ENCODE measurements at places on chromosomes 12 and 14.

- no peak for DNase-seq
Measured at GRCh38 chr12:127107744-127108143, 1159.2 kb upstream of the TMEM132C start.

DNA sequence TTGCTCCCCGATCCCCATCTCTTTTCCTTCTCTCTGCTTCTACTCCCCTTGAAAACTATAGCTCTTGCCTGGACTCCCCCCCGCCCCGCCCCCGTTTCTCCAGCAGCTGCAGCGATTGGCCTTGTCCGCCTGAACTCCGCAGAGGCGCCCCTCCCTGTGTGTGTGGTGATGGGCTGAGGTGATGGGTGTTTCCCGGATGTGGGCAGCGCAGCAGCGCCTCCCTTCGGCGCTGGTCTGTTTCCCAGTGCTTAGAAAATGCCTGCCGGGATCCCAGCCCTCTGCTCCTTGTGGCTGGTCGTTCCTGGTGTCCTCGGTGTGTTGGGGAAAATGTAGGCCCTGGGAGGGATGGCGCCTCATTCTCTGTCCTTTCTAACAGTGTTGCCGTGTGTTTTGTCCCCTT lies 43.3 kb downstream of the GALNT8 start:
- DNase-seq, result no peak

DNA sequence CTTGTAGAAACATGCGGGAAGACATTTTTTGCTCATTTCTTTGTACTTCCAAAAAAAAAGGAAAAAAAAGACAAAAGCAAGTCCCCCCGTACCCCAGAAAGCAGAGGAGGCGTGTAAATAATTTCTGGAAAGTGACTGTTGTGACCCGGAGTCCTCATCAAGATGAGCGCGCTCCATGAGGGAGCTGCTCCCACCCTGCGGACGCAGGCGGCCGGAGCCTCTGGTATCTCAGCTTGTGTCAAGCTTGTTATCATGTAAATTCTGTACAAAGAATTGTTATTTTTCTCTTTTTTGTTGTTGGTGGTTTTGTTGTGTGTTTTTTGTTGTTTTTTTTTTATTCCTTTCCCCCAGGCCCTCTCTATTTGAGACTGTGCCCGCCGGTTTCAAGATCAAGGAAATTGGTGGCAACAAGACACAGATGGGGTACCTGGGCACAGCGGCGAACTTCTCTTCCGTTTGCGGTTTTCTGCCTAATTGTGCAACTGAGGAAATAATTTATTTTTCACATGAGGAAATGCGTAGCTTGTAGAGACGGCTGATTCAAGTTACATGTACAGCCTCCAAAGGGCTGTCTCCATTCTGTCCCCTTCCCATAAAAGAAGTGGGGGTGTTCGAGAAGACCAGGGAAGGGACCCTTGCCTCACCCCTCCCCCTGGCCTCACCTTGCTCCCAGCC lies 27.0 kb downstream of the HPD start:
- no peak for DNase-seq

- DNase-seq, result no peak
Measured at GRCh38 chr12:104048811-104049210, 1.2 kb downstream of the GLT8D2 start.

- no peak for DNase-seq
Measured at GRCh38 chr12:19138956-19139355, 9.4 kb downstream of the PLEKHA5 start.

GRCh38 chr12:51579321-51579850 lies 11.6 kb upstream of the SCN8A start:
- no peak for DNase-seq

DNA sequence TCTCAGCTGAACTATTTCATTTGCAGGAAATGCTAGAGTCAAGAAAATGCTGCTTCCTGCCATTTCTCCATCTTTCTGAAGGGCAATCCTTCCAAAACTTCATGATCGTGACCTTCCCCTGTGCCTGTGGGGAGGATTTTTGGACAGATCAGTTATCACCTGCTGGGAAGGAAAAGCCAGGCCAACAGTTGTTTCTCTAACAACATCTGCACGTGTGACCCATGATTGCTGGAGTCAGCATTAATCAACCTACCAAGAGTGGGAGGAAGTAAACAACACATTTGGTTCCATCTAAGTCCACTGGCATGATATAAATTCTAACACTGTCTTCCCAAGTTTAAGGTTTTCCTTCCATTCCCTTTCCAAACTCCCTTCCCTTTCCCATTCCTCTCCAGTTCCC lies 172.7 kb downstream of the APAF1 start:
- no peak for DNase-seq

- no peak for DNase-seq
Measured at GRCh38 chr14:88901189-88901588, 76.7 kb downstream of the TTC8 start.

DNA sequence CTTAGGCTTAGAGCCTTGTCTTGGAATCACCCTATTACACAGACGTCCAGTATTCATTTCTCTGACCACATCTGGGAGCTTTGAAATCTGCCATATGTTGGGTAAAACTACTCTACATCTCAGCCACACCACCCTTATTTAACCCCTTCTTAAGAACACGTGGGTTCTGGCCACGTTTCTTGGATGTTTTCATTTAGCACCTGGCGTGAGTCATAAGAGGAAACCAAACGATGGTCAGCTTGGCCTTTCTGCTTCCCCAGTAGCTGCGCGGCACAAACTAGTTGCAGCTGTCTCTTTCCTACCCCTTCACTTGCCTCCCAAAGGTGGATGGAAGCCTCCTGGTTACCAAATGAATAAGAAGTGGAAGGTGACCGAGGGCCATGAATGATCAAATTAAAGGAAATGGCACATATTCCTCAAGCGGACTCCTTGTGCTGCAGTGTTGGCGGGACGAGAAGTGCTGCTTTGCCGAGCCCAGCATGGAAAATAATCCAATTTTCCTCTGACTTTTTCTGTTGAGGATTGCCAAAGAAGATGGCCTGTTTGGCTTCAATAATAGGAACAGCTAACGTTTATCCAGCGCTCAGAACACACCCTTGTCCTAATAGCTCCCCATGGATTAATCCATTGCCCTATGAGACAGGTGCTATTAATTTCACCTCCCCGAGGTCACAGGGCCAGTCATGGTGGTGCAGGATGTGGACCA lies 154.1 kb downstream of the ZNF664 start:
- DNase-seq, result no peak

DNA sequence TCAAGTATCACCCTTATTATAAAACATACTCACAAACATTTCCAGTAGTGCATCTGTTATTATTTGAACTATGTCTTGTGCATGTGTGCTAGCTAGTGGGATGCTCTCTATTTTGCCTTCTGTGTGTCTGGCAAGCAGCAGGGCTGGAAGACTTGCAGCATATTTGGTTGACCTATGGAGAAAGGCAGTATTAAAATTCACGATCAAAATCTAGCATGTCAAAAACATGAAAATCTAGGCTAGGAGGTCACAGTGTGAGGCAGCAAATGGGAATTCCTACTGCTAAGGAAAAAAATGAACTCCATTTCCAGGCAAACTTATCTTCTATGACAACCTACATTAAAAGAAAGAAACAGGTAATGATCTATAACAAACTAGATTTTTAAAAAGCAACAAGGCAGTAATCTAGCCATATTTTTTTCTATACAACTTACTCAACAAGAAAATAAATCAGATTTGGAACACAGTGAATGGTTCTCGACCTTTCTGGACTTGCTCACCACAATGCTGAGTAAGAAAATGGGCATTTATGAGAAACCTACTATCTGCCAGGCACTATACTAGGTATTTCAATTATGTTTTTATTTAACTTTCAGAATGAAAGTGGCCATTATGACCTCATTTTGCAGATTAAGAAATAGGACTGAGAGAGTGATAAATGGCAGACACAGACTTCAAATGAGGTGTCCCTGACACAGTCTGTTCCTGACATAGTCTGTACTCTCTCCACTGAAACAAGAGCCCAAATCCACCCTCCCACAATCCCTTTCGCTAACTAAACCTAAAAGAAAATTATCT lies 96.8 kb downstream of the TXNDC16 start:
- DNase-seq, result no peak

DNA sequence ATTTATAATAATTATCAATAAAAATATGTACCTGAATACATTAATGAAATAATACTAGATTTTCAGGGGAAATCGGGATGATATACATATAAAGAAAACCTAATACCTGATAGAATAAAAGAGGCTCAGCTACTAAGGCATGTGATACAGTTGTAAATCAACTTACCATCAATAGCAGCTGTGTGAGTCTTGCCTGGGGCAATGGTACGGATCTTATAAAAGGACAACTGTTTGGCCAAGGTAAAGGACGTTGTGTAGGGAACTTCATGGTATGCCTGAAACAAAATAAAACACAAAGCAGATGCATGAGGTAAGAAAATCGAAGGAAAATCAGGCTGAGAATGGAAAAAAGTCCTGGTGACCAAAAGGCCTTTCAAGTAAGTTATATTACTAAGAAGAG lies 25.4 kb downstream of the NEK9 start:
- no peak for DNase-seq

GRCh38 chr14:52032204-52032801 lies 36.6 kb downstream of the NID2 start:
- DNase-seq, result no peak

DNA sequence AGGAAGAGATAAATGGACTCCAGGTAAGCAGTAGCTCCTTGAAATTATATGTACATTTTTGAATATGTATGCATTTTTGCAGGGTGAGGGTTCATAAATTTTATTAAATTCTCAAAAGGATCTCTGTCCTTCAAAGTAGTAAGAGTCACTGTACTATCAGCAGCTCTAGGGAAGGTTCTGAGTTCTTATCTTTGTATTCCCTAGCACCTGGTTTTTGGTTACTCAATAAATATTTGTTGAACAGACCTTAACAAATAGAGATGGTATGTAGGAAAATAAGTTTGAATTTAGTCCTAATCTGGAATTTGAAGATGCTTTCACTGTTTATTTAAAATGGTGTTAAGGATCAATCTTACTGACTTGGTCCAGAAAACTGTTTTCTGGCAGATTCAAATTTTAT lies 18.3 kb downstream of the LEMD3 start:
- DNase-seq, result no peak

DNA sequence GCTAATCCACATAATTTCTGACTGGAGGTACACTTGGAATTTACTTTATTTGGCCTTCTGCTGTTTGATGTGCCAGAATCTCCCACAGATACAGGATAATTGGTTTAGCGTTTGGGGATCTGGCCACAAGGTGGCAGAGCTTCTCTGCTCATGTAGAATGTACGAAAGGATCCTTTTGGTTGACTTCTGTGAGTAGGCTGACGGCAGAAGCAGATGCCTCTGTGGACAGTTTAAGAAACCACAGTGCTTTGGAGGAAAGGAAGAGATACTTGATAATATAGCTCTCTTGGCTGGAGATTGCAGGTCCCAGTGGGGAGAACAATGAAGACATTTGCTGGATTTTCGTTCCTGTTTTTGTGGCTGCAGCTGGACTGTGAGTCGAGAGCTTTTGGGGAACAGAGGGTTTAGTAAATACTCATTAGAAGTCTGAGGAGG lies 75.3 kb upstream of the OR4E1 start:
- no peak for DNase-seq

DNA sequence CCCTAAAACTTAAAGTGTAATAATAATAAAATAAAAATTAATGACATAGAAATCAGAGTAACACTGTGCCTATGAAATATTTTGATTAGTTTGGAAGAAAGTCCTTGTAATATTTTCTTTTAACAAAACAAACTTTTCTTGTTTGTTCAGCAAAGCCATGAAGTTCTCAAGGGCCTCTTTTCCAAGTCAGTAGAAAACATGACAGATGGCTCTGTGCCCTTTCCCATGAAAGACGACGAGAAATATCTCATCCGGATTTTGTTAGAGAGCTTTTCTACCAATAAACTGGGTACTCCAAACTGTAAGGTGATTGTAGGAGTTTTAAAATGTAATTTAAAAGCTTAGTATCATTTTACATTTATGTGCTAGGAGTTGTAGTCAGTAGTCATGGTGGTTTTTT lies 54.5 kb upstream of the ASPG start:
- no peak for DNase-seq

GRCh38 chr12:124147027-124147426 lies 147.9 kb upstream of the RFLNA start:
- no peak for DNase-seq

DNA sequence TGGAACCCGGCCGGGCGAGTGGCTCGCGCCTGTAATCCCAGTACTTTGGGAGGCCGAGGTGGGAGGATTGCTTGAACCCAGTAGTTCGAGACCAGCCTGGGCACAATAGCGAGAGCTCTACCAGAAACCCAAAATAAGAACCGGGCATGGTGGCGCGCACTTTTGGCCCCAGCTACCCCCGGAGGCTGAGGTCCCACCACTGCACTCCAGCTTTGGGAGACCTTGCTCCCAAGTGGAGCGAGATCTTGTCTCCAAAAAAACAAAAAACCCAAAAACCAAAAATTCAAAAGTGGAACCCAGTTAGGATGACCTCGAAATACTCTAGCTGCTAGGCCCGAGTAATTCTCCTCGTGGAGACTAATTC lies 769 bp upstream of the VTI1B start:
- no peak for DNase-seq

GRCh38 chr14:99863059-99863458 lies 69.8 kb downstream of the EML1 start:
- DNase-seq, result no peak

- DNase-seq, result no peak
Measured at GRCh38 chr14:95056476-95056875, 100.9 kb downstream of the DICER1 start.

DNA sequence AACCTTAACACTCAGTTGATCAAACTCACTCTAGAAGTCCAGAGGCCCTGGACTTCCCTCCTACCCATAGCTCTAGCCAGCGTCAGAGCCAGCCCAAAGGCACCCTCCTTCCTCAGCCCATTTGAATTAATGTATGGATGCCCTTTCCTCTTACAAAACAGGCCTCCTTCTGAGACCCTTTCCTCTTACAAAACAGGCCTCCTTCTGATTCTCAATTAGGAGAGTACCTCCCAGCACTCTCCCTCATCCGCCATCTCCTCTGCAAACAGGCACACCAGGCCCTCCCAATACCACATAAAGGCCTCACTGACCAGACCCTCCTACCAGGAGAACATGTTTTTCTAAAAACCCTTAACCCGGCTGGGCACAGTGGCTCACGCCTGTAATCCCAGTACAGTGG lies 65.7 kb downstream of the MOK start:
- no peak for DNase-seq

DNA sequence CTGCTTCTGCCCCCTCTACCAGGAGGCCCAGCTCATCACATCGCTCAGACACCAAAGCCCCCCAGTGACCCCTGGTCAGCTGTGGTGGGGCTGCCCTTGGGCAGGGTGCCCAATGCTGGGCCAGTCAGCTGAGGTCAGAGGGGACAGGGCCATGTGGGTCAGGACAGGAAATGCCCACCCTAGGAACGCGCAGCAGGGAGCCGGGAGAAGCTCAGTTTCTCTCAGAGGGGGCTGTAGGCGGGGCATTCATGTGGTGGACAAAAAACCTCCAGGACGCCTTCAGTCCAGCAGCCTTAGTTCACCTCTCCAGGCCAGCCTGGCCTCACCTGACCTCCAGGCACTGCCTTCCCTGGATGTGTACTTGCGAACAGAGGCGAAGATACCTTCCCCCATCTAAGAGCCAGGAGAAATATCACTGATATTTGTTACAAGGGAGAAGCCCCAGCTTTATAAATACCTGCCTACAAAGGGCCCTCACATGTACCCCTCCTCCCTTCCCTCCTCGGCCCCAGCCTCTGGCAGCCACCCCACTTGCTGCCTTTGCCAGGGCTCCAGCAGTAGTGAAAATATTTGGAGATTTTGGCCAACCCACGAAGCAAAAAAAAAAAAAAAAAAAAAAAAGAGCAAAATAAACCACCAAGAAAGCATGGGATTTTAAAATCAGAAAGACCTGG lies 41.9 kb upstream of the PLEKHG6 start:
- no peak for DNase-seq
